GM18507 (cell line): ENCODE measurements at places on chromosomes 13 and 19.

DNA sequence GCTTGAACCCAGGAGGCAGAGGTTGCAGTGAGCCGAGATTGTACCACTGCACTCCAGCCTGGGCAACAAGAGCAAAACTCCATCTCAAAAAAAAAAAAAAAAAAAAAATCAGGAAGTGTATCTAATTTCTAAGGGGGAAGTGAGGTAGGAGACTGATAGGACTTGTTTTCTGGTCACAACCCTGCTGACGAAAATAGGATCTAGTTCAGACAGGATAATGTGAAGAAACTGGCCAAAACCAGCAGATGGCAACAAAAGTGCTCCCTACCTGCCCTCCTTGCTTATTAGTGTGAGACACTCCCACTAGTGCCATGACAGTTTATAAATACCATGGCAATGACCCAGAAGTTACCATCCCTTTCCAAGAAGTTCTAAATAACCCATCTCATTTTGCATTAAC, 36.0 kb upstream of the KPNA3 start:
- DNase-seq, result no peak

DNA sequence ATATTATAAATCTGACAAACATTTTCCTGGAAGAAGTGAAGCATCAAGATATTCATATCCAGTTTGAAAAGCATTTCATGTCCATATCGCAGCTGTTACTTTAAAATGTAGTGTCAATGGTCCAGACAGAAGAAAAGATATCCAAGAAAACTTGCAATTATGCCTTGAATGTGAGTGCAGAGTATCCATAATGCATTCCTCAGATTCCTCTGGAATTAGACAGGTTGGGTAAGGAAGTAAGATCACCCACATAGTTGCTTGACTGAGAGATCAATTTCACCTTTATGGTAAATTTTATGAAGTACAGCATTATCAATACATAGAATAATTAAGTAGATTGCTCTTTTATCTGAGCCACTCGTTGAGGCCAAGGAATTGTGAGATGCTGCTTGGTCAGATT, 327.0 kb upstream of the SLITRK5 start:
- DNase-seq, result no peak

- DNase-seq, result no peak
These were observed 257.6 kb downstream of the TEX29 start for GRCh38 chr13:111577956-111578605.

DNA sequence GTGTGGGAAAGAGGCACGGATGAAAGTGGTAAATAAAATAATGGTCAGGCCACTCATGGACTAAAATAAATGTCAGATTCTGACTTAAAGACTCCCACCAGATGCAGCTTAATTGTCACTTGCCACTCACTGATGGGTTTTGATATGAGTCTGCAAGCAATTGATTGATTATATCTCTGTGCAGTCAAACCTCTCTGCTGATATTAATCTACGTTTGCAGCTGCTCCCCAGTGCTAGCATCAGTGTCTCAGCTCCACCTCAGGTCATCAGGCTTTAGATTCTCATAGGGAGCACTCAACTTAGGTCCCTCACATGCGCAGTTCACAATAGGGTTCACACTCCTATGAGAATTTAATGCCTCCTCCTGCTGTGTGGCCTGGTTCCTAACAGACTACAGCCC, 195.3 kb downstream of the B3GLCT start:
- DNase-seq, result no peak

- no peak for DNase-seq
These were observed 338.4 kb downstream of the PCDH17 start for GRCh38 chr13:57969951-57970350.

DNA sequence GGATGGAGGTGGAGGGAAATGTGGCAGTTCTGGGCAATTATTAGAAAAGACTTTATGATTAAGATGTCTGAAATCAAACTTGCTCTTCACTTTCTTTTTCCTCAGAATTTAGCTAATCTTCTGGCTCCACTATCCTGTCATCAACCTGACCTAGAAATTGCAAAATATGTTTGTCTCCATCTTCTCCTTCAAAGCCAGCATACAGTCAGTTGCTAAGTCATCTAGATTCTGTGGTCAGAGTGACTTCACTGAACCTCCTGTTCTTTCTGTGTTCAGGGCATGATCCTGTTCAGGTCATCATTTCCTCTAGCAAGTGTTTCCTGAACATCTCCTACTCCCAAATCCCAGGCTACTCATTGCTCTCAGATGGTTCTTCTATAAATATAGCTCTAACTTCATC, 10.8 kb upstream of the CCNA1 start:
- DNase-seq, result no peak

GRCh38 chr13:67106502-67107057, 123.6 kb downstream of the PCDH9 start:
- DNase-seq, result no peak

DNA sequence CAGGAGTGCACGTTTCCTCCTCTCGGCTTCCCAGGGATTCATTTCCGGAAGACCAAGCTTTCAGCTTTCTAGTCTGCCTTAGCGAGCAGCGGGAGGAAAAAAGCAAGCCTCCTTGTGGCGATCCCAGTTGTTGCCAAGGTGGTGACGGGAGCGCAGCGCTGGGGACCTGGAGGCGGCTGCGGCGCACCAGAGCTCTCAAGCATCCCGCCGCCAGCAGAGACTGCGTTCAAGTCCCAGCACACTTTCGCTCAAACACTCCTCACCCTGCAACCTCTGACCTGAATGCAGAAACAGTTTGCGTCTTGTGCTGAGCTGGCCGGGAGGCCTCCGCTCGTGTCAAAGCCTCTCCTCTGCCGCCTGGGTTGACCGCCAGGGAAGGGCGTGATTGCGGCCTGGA, 4.9 kb downstream of the GSX1 start:
- DNase-seq, result no peak

DNA sequence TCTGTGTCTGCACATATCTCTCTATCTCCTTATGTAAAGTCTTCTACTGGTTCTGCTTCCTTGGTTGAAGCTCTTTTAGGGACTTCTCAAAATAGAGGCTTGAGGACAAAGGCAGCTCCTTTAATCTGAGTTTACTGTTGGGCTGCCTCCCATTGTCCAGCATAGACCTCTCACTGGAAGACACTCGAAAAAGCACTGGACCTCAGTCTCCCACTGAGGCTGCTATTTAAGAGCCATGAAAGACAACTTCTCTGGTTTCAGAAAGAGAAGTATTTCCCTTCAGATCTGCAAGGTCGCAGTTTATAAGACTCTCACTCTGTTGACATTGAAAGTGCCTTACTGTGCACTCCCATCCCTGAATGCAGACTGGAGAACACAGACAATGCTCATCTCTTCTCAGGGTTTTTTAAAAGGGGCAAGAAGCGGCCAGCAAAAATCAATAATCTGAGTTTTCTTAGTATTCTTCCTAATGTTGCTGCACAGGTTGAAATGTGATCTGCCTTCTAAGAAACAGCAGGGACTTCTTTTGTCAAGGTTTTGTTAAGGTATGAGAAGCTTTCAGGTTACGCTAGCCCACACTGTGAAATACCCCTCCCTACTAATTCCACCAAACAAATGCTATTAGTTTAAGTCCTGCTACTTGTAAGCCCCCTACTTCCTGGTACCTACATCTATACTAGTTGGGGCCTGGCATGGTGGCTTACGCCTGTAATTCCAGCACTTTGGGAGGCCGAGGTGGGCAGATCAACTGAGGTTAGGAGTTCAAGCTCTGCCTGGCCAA, 450.0 kb upstream of the SLC10A2 start:
- DNase-seq, result no peak

DNA sequence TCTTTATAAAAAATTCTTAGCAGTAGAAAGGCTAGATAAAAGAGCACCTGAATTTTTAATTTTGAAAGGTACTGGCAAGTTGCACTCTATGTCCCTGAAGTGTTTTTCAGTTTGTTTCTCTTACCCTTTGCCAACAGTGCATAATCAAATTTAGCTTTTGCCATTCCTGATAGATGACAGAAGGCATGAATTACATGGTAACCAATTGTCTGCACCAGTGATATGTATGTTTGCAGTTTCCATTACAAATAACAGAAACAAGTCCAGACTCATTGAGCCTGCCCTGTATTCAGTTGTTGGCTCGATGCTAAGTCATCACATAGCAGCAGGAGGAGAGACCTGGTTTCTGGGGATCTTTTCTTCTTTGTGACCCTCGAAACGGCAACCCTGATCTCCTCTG, 309.8 kb downstream of the DNAJC15 start:
- DNase-seq, result no peak

DNA sequence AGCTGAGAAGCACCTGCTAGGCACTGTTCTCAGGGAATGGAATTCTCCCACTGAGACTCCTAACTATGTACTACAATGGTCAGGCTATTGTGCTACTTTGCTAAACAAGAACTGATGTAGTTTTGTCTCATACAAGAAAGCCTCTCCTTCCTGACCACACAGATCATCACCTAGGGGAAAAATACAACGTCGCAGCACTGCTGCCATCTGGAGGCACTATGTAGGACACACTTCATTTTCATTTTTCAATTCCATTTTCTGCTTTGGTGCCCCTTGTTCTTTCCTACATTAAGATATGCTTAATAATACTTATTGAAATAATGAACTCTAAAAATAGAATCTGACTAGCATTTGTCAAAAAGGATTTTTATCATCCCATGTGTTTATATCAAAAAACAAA, 21.1 kb downstream of the PROSER1 start:
- no peak for DNase-seq

DNA sequence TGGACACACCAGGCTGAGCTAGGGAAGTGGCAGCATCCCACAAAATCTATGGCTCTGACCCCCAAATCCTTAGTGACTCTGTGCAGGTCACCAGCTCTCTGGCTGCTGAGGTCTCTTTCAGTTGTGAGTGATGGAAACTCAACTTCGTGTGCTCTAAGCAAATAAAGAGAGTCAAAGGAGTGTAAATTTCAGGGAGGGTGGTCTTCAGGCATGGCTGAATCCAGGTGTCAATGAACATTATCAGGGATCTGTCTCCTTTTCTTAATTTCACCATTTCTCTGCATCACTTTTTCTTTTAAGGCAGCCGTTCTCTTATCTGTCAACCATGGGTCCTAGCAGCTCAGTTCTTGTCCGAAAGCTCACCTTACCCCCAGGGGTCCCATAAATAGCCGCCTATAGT, 6.2 kb downstream of the CYP4F12 start:
- DNase-seq, result no peak

DNA sequence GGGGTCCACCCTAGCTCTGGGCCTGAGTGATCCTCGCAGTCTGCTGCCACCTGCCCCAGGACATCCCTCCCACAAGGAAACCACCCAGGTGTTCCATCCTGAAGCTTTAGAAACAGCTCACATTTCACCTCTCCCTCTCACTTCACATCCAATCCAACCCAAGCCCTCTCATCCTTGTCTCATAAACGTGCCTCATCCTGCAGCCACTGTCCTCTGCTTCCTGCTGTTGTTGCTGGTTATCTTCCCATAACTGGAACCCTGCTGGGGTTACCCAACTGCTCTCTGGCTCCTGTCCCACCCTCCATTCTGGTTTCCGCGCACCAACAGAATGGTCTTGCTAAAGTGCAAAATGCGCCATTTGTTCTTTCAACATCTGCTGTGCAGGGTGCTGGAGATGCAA, 59.7 kb upstream of the MTIF3 start:
- DNase-seq, result no peak

- no peak for DNase-seq
These were observed 35.4 kb upstream of the ADGRE1 start for GRCh38 chr19:6852001-6852400.

- no peak for DNase-seq
These were observed 6.0 kb downstream of the SLC5A5 start for GRCh38 chr19:17877696-17878095.

DNA sequence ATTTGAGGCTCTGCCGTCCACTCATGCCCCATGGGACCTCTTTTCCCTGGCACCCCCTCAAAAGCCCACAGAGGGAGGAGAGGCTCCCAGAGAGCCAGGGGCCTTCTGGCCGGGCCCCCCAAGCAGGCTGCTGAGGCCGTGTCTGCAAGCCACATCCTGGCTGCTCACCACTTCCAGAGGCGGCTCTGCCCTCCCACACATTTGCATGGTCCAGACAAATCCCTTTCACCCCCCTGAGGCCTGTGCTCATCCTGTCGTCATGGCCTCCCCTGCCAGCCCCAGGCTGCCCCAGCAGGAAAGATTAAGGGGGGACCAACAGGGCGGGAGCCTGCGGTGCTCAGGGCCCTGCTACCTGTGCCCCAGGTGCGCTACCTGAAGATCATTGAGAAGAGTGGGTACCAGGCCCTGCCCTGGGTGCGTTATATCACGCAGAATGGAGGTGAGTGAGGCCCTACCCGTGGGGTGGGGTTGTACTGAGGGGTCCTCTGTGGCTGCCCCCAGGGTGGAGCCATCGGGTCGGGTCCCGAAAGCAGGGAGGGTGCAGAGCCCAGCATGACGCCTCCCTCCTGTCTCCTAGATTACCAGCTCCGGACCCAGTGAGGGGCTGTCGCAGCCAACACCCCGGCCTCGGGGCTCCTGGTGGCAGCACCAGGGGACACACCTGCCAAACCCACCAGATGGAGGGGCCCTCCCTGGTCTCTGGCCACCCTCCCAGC, 36.3 kb downstream of the AP1M1 start:
- DNase-seq, result no peak

- no peak for DNase-seq
These were observed 4.0 kb downstream of the ZNF565 start for GRCh38 chr19:36210497-36210896.

GRCh38 chr13:98834254-98834960, 81.9 kb upstream of the SLC15A1 start:
- no peak for DNase-seq

GRCh38 chr13:103184413-103184812, 118.2 kb upstream of the SLC10A2 start:
- DNase-seq, result no peak

- DNase-seq, result no peak
These were observed 14.6 kb upstream of the SERPINE3 start for GRCh38 chr13:51324714-51325420.

- no peak for DNase-seq
These were observed 135.1 kb downstream of the SIPA1L3 start for GRCh38 chr19:38042132-38042531.

DNA sequence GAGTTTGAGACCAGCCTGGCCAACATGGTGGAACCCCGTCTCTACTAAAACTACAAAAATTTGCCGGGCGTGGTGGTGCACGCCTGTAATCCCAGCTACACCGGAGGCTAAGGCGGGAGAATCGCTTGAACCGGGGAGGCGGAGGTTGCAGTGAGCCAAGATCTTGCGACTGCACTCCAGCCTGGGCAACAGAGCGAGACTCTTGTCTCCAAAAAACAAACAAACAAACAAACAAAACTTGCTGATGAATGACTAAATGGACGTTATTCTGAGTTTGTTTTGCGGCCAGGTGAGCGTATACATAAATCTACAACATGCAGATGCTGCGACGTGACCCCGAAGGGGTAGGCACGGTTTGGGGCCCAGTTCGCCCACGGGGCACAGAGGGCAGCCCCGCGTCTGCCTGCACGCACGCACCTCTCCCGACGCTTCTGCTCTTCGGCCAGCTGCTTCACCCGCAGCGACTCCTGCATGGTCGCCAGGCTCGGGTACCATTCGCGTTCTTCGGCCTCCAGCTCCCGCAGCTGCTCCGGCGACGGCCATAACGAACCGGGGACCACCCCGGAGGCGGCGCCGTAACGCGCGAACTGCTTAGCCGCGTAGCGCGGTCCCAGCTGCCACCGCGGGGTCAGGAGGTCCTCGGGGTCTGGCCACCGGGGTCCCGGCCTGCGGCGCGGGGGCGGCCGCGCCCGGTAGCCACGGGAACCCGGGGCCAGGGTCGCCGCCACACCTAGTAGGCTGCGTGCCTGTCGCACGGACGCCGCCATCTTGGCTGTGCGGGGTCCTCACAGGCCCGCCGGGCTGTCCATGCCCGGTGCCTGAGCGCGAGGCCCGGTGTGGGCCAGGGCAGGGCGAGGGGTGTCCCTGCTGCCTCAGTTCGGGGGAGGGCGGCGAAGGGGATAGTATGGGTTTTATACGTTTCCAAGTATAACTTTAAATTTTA, at the start of gene GADD45GIP1:
GADD45GIP1 (minus strand) TSS at position 778 of the 943 bp plus-strand sequence; CDS start at position 767, 11 bp downstream.
- DNase-seq, result peak; percentile 76

- no peak for DNase-seq
These were observed 11.5 kb downstream of the THOP1 start for GRCh38 chr19:2796659-2797266.
